ENCODE measurements at places on chromosomes 4 and X. TPM values are rescaled to one million over a fixed set of nuclear protein-coding genes. Genes with fewer than 3 reads are reported as not detected.

Gene LGI2
- total RNA-seq: not detected

Gene ETDB
- total RNA-seq: not detected

Gene SRPX2
- not detected for total RNA-seq

Gene GLRB
- total RNA-seq: not detected

Gene DRD5
- total RNA-seq: not detected

All from activated naive CD8-positive, alpha-beta T cell treated with anti-CD3 and anti-CD28 coated beads for 36 hours (primary cell).